ENCODE measurements at places on chromosomes 4 and X. TPM values are rescaled to one million over a fixed set of nuclear protein-coding genes. Genes with fewer than 3 reads are reported as not detected.

DNA sequence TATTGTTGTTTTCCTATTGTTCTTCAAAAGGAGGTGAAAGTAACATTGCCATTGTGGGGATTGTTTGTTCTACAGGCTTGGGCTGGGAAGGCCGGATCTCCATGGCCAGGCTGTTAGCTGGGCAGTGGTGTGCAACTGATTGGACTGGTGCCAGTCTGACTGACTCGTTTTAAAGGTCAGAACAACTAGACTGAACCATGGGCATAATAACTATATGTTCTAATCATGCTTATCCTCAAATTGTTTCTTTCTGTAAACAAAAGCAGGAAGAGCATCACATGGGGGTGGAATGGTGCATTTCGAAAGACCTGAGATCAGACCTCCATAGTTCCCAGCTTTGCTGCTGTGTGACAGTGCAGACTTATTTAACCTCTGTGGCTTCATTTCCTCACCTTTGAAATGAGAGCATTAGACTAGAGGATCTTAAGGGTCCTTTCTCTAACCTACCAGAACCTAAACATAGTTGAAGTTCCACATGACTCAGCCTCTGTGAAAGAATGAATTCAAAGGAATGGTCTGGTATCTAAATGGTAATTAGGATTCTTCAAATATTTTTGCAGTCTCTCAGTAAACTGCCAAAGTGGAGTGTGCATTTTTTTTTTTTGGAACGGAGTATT is 66.7 kb upstream of the PGRMC2 start:
- no peaks in the 10 kb centered on the region for H3K36me3 ChIP-seq
- no peak overlapping the region for H3K4me3 ChIP-seq
- peaks cover 24% of the 10 kb centered on the region for H3K4me1 ChIP-seq
- H3K27ac ChIP-seq, result no peak overlapping the region
- no peaks in the 10 kb centered on the region for H3K27me3 ChIP-seq

GRCh38 chrX:68940601-68941000 is 111.8 kb downstream of the EFNB1 start:
- no peak overlapping the region for H3K27ac ChIP-seq
- no peaks in the 10 kb centered on the region for H3K36me3 ChIP-seq
- peaks cover 14% of the 10 kb centered on the region for H3K4me1 ChIP-seq
- H3K4me3 ChIP-seq, result no peak overlapping the region

DNA sequence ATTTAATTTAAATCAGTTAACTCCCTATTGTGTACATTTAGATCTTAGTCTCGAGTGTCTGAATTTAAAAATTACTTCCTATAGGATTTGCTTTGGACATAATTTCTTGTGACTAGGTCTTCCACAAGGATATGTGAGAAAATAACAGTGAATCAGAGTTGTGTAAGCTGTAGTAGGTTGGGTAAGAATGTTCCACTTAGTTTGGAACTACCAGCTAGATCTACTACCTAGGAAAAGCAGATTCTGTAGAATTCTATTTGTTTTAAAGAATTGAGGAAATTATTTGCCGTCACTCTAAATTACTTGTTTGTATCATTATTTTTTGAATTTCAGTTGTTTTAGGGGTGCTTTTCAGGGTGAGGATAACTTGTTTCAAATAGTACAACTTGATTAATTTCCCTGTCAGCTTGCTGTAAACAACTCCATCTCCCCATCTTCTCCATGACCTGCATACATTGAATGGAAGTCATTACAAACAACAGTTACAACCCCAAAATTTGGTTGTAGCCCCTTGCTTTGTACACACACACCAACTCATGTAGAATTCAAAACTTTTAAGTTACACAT is 1.3 kb downstream of the MTHFD2L start:
- H3K27me3 ChIP-seq, result no peaks in the 10 kb centered on the region
- H3K4me1 ChIP-seq, result peaks cover 6% of the 10 kb centered on the region
- no peak overlapping the region for H3K4me3 ChIP-seq

DNA sequence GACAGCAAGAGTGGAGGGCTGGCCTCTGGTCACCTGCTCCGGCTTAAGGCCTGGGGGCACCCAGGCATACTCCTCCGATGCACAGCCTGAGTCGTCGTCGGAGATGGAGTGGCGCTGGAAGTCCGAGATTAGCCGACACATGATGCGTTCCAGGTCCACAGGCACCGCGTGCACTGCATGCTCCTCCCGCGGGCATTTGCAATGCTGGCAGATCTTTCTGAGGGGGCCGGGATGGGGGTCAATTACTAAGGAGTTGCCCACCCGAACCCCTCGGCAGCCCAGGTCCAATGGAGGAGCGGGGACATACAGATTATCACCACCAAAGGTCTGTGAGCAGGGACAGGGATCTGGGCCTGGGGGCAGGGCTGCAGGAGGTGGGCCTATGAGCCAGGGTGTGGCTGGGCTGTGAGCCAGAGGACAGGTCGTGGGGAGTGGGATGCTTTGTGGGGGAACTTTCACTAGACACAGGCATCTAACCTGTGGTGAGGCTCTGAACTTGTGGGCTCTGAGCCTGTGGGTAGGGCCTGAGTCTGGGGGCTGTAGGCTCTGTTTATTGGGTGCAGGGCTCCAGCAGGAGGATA is 2.4 kb downstream of the PRICKLE3 start:
- no peak overlapping the region for H3K4me3 ChIP-seq
- H3K36me3 ChIP-seq, result no peaks in the 10 kb centered on the region
- no peaks in the 10 kb centered on the region for H3K27me3 ChIP-seq
- no peak for DNase-seq

DNA sequence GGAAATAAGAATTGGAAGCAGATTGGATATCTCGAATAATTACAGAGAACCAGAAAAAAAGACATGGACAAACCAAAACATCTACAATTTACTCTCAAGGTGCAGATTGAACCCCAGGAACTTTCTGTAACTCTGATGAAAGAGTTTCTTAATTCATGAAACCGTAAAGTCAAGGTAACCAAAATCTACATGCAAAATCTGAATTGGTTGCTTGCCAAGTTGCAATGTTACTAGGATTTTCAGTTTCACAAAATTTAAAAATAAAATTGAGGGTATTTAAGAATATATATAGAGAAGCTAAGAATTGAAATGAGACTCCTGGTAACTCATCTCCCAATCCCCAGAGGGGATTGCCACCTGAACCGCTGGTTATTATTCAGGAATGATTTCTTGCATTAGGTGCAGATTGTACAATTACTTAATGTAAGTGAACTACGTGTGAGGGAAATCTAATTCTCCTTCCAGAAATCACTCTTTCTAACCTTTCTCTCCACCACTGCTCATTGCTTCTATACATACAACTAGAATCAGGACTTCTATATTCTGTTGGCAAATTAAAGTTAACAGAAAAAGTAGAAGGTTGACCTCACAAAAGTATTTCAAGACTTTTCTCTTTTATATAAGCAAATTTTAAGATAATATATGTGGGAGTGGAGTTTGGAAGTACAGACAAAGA is 221.5 kb upstream of the NDST4 start:
- no peak for DNase-seq
- no peak overlapping the region for H3K27ac ChIP-seq
- no peaks in the 10 kb centered on the region for H3K4me1 ChIP-seq
- no peaks in the 10 kb centered on the region for H3K36me3 ChIP-seq

The RASL11B gene
- total RNA-seq, result 5.5 TPM

The DUX4 gene
- total RNA-seq, result not detected
